Activated naive CD4-positive, alpha-beta T cell treated with anti-CD3 and anti-CD28 coated beads for 36 hours (primary cell): ENCODE measurements at places on chromosomes 2 and 18.

GRCh38 chr18:62346333-62347088, 21.4 kb downstream of the TNFRSF11A start:
- DNase-seq = no peak

GRCh38 chr2:219907011-219907365, 279.6 kb downstream of the SLC4A3 start:
- DNase-seq = no peak

- DNase-seq = no peak
These were observed 38.1 kb downstream of the ALPK2 start for GRCh38 chr18:58590839-58591238.

GRCh38 chr18:12911025-12911928, 27.2 kb upstream of the PTPN2 start:
- peak; percentile 60 for DNase-seq

DNA sequence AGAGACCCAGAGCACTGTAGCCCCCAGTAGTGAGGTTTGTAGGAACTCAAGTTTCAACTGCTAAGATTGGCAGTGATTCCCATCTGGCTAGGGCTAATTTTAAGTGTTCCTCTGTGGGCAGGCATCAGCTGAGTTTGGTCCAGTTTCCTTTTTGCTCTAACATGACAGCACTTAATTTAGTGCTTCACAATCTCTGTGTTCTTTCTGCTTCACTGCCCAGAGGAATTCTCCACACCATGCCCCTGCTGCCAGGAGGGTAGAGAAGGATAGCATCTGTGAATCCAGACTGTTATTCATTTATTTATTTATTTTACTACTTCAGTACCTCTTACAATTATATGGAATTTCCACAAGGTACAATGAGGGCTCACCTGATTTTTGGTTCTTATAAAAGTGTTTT, 549.9 kb upstream of the FSIP2 start:
- no peak for DNase-seq

DNA sequence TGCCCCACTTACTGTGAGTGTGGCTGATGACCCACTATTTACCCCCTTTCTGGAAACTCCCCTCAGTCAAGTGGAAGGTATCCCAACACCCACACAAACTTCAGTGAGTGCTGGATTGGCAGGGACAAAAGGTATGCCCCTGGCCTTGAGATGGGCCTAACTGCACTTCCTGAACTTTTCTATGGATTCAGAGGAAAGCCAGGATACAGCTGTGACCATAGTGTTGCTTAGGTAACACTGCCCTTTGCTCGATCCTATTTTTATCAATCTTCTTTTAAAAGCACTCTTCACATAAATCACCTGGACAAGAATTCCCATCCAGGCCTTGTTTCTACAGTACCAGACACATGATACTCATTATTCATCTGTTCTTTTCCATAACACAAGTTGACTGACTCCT, 671.5 kb upstream of the SLC8A1 start:
- no peak for DNase-seq

- DNase-seq = no peak
These were observed 8.8 kb upstream of the SH3RF3 start for GRCh38 chr2:109120166-109120565.

GRCh38 chr2:118580651-118581050, 266.8 kb downstream of the EN1 start:
- no peak for DNase-seq

- peak; percentile 93 for DNase-seq
These were observed 28.5 kb upstream of the MCFD2 start for GRCh38 chr2:46943881-46944798.

- DNase-seq = no peak
These were observed 27.1 kb upstream of the FZD5 start for GRCh38 chr2:207796585-207797350.

GRCh38 chr2:195646424-195646823, 10.6 kb upstream of the SLC39A10 start:
- no peak for DNase-seq

DNA sequence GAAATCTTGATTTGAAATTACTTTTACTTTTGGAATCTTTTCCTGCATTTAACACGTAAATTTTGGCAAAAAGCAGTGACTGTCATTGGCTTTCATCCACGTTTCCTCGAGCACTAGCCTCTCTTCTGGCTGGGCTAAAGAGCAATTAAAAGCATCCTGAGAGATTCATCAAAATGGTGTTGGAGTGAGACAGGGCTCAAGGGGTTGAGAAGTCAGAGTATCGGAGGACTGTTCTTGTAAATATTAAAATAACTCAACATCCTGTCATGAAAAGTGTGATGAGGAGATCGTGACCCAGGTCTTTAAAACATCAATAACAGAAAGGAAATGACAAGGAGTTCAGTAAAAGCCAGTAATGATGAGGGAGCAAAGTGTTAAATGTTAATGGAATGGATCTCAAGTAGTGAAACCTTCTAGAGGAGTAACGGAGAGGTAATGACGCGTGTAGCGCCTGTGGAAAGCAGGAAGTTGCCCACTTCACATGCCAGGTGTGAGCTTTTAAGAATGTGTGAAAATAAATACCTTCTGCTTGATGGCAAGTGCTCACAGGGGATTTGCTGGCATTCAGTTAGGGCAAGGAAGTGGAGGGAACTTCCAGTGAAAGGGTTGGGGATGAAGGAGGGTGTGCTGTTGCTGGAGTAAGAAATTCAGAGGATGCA, 754.4 kb downstream of the ADCYAP1 start:
- no peak for DNase-seq

DNA sequence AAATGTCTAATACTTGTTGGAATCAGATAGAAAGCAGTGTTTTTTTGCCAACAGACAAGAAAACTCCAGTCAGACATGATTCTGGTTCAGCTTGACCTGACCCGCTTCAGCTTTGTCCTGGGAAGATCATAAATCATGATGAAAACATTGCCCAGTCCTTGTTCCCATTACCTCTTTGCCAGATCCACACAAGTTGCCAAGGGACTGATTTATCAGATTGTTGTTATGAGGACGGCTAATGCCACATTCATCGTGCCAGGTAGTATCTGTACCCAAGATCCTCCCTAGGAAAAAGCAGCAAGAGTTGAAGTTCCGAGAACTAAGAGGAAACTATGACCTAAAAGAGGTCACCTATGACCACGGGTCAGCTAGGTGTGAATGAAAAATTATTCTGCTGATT, 39.0 kb downstream of the SLC40A1 start:
- no peak for DNase-seq

GRCh38 chr2:43315482-43315881, 89.1 kb upstream of the ZFP36L2 start:
- DNase-seq = no peak

DNA sequence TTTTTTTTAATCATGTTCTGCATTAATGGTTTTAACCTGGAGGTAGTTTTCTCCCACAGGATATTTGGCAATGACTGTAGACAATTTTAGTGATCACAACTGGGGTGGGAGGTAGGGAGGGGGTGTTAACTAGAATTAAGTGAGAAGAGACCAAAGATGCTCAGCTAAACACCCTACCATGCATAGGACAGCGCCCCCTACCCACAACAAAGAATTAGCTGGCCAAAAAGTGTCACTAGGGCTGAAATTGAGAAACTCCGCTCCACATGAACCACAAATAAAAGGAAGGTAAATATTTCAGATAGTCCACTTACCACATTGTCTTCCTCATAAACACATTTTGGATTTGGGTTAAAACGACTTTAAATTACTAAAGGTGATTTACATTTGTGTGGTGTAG, 942.6 kb downstream of the SUCLG1 start:
- no peak for DNase-seq

DNA sequence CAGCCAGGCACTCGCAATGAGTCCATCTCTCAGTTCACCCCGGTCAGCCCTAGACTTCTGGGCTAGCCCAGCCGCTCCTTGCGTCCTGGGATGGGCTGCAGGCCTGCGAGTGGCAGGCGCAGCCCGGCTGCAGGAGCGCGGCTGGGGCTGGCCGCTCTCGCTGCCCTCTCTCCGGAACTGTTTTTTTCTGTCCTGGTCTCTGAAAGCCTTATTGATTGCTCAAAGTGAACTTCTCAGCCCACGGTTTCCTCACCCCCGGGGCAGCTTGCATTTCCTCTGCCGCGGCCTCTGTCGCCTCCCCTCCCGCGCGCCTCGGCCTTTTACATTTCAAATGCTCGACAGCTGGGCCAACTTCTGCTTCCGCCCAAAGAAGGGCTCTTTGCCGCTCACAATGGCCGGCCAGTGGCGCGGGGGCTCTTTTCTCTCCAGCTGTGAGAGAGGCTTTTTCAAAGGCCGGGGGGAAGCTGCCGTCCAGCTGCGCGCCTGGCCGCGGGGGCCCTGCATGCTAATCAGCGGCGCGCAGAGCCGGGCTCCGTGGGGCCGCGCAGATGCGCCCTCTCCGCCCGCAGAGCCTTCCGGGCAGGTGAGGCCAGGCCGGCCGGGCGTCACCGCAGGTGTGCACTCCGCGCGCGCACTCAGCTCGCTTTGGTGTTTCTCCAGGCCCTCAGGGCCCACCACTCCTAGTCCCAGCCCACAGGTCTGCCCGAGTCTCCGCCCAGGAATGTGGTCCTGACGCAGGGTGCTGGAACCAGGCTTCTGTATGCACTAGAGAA, 513.8 kb downstream of the RNF144A start:
- DNase-seq = peak; percentile 54

DNA sequence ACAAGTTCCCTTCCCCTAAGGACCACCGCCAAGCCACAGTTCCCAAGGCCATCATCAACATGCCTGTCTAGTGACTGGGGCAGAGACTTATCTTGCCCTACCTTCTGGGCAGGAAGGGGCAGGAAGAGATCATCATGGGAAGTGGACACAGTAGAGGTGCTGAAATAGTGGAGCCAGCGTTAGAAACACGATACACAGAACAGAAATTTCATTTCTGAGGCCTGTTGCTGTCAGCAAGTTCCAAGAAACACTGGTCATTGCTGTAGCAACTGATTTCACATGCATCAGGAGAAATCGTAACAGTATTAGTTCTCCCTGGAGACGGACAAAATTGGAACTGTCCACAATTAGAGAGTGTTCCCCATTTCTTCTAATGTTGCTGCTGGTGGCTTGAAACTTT, 83.0 kb downstream of the COLEC12 start:
- DNase-seq = no peak

GRCh38 chr2:105879803-105880300, 135.1 kb downstream of the NCK2 start:
- no peak for DNase-seq

DNA sequence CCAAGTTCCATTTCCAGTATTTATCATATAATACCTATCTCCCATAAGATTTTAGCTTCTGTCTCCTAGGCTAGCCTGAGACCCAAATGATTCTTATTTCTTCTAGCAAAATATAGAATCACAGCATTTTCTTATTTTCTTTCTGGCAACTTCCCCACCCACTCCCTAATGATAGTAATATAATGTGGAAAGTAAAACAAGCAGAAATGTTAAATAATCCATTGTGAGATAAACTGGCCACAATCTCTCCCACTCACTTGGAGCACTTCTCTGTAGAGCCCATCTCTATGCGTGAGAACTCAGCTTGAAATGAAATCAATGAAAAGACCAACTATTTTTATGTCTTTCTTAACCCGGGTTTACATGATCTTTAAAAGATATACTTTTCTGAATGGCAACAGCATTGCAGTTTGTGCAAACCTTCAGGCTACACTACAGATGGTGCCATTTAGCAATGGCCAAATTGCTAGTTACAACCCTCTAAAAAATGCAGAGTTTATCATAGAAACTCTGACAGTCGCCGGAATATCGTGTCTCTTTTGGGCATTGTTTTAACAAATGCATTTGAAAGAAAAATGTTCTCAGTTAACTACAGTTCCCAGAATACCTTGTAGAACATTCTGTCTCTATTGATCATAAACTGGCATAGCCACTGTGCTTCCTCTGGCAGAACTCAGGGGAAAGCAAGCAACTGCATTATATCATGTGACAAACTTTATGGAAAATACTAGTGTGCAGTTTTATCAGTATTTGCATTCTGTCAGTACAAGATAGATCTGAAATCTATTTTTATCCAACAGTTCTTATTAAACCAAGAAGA, 1407.4 kb upstream of the ZEB2 start:
- no peak for DNase-seq

- no peak for DNase-seq
These were observed 105.6 kb downstream of the SETBP1 start for GRCh38 chr18:44786257-44786656.

DNA sequence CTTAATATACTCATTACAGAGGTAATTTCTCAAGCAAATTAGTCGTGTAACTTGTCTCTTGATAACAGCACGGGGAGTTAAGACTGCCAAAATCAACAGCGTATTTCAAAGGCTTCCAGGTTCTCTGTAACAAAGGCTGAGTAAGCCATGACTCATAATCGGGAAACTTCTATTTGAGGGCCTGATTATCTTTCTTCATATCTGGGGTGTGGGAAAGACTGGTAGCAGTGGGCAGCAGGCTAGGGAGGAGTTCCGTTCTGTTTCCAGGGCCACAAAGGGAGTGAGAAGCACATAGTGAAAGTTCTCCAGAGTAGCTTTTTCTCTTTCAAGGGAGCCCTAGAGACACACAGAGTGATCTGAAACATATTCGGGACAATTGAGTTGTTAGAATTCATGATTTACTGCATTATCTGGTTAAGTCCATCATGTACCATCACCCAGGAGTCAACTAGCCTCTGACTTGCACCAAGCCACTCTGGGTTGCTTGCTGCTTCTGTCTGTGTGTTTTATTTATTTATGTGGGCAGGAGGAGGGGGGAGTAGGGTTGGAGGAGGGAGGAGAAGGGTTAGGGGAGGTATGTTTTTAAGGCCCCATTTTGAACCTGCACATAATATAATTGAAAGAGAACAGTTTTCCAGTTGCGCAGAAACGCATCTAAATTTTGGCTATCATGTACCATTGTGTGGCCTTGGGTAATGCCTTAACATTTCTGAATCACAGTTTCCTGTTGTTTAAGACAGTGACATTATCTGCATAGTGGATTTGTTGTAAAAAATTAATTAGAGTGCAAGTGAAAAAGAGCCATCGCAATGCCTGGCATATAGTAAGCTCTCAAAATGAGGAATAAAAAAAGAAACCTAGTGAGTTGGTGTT, 80.5 kb upstream of the ITPRID2 start:
- DNase-seq = no peak

DNA sequence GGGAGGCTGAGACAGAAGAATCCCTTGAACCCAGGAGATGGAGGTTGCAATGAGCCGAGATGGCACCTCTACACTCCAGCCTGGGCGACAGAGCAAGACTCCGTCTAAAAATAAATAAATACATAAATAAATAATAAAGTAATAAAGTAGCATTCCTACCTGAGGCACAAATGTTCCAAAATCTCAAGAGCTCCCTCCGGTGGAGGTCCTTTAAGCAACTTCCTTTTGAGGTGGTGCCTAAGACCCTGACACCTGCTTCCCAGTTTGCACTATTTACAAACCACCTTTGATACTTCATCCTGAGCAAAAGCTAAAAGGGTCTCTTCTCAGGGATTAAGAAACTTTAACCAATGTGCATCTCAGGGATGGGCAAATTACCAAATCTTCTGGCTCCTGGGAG, 505.1 kb downstream of the CNTNAP5 start:
- no peak for DNase-seq

DNA sequence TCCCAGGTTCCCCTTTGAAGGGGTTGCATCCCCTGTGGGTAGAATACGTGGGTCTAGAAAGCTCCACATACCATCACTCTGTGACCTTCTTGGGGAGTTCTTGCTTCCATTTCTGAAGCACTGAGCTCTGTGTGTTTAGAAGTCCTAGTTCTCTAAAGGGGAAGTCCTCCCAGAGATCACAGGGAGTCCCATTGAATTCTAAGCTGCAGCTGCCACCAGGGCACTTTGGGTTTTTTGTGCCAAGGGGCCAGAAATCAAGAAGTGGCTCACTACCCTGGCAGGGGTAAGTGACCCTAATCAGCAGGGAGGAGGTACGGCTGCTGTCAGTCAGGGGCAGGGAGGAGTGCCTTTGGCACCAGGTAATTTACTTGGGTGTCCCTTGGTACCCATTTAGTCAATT, 70.9 kb downstream of the EHD3 start:
- DNase-seq = no peak
